ENCODE measurements at places on chromosomes 6 and 20.

DNA sequence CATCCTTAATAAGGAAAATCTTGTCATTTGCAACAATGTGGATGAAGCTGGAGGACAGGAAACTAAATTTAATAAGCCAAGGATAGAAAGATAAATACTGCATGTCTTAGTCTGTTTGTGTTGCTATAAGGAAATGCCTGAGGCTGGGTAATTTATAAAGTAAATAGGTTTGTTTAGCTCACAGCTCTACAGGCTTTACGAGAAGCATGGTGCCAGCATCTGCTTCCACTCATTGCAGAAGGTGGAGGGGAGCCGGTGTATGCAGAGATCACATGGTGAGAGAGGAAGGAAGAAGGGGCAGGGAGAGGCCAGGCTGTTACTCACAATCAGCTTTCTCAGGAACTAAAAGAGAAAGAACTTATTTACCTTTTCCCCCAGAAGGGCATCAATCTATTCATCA lies 118.9 kb upstream of the SMLR1 start:
- DNase-seq, result no peak

GRCh38 chr20:19473216-19473921 lies 260.9 kb downstream of the SLC24A3 start:
- DNase-seq, result no peak

- DNase-seq, result no peak
Observed at GRCh38 chr6:88538130-88538706, 372.1 kb upstream of the CNR1 start.

DNA sequence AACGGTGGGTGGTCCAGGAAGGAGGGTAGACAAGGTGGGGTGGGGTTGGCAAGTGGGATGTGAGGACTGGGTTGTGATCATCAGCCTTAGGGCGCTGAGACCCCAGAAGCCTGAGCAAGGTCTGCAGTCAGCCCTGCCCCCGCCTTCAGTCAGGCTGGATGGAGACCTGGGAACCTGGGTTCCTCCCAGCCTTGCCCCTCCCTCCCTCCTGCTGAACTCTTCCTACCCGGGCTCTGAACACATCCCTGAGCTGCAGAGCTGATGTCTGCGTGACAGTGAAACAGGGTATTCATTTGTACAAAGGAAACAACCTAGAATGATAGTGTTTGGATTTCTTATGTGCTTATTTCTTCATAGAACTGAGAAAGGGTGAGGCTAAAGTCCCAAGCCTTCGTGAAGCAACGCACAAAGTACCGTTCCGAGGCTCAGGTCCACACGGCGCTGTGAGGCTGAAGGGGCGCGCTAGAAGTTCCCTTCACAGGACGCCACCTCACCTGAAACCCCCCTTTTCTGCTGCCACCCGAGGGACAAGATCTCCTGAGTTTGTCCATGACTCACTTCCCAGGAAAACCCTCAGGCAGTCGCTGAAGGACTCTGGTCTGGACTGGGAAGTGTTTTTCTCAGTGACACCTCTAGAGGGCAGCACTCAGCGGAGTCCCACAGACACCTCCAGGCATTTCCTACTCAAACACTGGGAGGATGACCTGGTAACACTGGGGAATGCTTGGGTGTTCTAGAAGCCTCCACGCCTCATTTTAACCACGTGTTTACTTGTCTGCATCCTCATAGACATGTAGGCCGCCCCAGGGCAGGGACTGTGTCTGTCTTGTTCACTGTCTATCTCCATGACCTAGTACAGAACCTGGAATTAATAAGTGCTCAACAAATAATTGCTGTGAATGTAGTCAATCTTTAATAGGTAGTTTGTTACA lies 1.2 kb downstream of the GSTA5 start:
- no peak for DNase-seq

DNA sequence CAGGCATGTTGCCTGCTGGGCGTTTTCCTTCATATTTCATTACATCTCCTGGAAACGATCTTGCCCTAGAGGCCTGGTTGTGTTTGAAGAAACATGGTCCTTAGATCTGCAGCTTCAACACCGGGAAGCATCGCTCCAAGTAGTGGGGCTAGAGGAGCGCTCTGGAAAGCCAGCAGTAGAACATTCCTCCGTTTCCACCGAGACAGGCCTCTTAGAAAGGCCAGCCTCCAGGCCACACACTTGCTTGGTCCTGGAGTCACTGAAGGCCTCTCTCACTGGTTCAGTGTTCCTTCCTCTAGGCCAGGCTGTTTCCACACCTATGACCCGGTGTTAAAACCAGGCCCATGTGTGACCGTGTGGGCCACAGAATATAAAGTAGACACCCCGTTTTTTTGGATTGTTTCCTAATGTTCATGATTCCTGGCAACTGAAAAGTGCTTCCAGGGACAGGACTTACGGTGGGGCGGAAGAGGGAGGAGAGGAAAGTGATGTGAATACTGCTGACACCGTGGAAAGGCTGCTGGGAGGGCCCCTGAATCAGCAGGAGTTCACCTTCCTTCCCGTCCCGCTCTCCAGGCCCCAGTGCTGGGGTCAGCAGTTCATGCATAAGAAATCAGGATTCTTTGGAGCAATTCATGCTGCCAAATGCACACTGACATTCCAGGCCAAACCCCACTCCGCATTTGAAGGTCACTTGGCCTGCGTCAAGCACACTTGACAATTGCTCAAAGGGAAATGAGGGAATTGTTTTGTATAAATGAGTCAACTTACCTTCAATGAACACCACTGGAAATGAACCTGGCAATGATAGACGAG lies 83.8 kb downstream of the IYD start:
- no peak for DNase-seq

GRCh38 chr6:9732056-9732455 lies 682.8 kb downstream of the TFAP2A start:
- no peak for DNase-seq

GRCh38 chr6:26366504-26366903 lies 1.5 kb downstream of the BTN3A2 start:
- DNase-seq, result no peak

- DNase-seq, result no peak
Observed at GRCh38 chr6:166584853-166585429, 1.5 kb downstream of the RAMACL start.

DNA sequence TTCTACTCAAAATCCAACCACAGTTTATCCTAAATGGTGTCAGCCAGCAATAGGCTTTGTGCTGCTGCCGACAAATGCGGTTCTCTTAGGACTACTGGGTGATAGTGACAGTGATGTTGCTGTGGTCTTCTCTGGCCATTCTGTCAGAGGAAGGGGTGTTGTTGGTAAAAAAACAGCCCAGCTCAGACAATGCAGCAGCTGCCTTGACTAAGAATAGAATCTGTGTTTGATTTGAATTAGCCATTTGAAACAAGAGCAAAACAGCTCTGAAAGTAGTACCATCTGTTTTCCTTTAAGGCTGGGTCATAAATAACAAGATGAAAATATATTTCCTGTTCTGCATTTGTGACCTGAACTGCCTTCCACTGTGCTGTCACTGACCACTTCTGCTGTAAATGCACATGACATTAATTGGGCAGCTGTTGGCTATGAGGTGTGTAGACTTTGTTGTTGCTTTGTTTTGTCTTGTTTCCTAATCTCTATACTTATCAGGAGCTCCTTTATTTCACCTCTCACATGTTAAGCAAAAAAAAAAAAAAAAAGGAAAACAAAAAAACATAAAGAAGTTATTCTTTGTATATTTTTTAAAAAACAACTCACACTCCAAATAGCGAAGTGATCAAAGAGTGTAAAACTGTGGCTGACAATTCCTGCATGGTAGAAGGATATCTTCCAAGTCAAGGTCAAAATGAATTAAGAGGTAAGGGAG lies 497.8 kb upstream of the ARID1B start:
- no peak for DNase-seq

- DNase-seq, result no peak
Observed at GRCh38 chr6:167644412-167645132, 182.1 kb upstream of the AFDN start.

DNA sequence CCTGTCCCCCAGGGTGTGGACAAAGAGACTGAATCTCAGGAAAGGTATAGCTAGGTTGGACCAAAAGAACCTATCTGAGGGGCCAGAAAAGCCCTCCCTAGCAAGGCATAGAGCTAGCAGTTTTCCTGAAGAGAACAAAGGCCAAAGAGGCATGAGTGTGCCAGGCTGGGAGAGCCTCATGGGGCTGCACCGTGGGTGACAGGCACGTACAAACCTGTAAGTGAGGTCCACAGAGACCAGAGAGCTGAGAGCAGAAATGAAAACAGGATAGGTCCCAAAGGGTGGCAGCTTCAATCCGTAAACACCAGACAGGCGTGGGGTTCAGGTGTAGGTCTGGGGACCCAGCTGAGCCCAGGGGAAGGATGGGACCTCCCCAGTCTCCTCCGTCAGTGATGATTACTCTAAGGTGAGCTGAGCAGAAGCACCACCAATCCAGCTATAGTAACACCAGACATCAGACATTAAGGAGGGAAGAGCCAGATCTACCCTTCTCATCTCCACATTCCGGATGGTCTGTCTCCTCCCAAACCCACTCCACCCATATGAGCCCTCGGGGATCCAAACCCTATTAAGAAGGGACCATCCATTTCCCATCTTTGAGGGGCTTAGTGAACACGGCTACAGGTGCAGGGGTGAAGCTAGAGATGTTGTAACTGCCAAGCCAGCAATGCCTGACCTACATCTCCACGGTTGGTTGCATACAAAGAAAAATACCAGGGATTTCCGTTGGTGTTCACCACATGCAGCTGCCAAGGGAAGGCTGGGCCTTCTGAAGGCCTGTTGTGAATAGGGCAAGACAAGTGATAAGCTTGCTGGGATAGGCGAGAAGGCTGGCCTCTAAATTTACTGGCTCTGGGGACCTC lies 38.3 kb downstream of the BCL2L1 start:
- no peak for DNase-seq

- DNase-seq, result no peak
Observed at GRCh38 chr6:169503422-169504152, 198.2 kb downstream of the WDR27 start.

DNA sequence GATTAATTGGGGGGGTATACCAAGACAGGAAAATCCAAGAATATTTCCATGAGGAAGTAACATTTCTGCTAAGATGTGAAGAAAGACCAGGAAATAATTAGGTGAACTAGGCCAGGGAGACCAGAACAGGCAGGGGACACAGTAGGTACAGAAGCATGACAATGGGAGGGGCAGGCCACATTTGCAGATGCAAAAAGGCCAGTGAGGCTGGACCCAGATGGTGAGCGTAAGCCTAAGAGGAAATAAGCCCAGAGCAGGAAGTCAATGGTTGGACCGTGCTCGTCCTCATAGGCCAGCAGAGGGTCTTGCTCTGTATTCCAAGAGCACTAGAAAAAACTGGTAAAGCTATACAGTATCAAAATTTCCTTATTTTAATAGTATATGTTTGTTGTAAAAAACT lies 9.4 kb downstream of the CEP162 start:
- DNase-seq, result no peak

DNA sequence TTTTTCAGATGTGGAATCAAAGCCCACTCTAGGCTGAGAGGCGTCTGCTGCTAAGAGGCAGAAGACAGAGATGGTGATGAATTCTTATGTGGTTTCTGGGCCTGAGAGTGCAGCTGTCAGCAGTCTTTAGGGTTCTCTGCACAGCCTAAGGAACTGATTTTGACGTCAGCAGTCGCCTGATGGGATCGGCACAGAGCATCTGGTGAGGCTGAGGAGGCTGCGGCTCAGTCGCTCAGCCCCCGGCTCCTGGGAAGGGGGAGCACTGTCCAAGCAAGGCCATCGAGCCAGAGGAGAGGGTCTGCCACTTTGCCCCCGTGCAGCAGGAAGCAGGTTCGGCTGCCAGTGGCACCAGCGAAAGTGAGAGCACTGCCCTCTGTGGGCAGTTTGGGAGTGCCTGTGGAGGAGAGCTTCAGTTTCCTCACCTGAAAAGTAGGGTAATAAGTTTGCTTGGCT lies 92.5 kb downstream of the TCP11 start:
- peak; percentile 67 for DNase-seq

DNA sequence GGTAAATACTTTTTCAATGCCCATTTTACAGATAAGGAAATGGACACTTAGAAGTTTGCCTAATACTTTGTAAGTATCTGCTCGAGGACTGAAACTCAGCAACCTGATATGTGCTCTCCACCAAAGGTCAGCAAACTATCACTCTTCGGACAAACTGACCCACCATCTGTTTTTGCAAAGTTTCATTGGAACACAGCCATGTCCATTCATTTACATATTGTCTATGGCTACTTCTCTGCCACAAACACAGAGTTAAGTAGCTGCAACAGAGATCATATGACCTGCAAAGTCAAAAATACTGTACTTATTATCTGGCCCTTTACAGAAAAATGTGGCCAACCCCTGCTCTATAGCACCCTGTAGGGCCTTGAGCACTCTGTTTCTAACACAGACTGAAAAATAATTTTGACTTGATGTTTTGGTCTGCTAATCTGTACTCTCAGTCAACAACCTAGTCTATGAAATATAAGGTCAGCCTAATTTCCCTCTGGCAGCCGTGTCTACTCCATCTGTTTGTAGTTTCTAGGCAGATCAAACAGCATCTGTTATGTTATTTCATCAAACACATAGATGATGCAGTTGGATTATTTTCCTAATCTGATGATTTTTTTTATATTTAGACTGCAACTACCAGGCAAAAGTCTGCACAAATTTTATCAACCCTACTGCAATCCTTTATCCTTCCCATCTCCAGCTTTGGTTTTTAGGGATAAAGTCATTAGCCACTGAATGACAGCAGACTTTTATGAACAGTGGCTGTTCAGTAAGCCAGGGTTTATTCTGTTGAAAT lies 41.4 kb upstream of the BEND6 start:
- DNase-seq, result no peak

GRCh38 chr6:153150371-153150751 lies 19.3 kb upstream of the RGS17 start:
- no peak for DNase-seq

DNA sequence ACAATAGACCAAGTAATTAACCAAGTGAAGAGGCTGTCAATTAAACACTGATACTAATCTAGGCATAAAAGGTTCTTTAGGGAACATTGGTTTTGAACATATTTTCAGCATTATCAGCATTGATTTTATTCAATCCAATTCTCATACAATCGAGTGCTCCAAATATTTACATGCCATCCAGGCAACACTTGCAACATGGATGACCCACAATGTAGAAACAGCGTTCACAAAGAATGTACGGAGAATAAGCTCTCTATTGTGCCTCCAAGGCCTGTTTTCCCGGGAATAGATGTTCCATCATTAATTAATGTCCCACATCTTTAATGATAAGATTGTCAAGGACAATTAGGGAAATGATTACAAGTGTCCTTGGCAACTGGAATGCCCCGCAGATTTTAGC lies 117.4 kb downstream of the RFX6 start:
- no peak for DNase-seq

- DNase-seq, result no peak
Observed at GRCh38 chr20:46512943-46513844, at the start of gene ZNF334. TSS of gene ZNF334 (minus strand) at chr20:46513559. CDS start at chr20:46512102, 1,457 bp downstream.

DNA sequence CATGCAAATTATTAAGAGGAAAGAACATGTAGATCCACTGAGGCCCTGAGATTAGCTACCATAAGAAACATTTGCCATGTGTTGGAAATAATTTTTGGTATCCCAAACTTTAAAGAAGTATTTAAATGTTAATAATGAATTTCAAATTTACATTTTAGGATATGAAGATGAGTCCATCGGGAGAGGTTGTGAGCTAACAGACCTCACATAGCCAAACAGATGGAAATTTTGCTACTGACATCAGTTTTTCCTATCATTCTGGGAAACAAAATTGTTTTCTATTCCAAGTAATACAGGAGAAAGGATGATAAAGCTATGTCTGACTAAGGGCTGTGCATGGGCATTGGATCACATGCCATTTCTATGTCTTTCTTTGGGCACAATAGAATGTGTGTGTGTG lies 809.6 kb downstream of the TENT5A start:
- no peak for DNase-seq

- no peak for DNase-seq
Observed at GRCh38 chr6:43105538-43106222, 29.6 kb downstream of the PTK7 start.

- DNase-seq, result no peak
Observed at GRCh38 chr20:46176739-46177378, 58.7 kb downstream of the CD40 start.
